ENCODE measurements at places on chromosomes 3 and 15.

DNA sequence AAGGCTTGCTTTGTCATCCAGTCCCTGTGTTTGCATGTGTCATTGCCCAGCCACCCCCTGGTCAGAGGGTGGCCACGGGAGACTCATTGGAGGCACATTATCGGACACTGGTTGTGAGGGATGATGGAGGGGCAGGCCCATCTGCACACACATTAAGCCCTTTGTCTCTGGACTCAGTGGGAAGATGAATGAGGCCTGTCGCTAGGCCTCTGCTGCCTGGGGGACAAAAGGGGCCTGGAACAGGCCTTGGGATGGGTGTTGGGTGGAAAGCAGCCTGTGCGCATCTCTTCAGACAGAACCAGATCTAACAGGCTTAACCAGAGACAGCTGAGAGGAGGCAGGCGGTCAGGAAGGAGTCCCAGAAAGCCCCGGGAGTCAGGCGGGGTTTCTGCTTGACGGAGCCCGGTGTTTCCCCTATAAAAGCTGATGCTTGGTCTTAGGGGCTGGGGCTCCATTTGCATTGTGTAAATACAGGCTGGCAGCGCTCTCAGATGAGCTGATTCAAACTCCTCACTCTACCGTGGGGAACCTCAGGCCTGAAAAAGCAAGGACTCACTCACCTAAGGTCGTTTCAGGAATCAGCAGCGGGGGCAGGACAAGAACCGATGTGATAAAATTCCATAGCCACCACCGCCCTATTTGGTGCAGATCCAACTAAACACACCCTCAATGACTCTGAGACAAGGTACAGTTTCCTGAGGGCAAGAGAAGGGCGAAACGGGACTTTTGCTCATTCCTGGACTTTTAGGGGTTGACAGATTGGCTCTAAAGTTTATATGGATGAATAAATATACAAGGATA is 17.1 kb upstream of the SKIC8 start:
- DNase-seq = no peak

GRCh38 chr3:10521772-10522441 is 16.5 kb upstream of the ATP2B2 start:
- no peak for DNase-seq

GRCh38 chr15:67383899-67384298 is 129.3 kb downstream of the IQCH start:
- no peak for DNase-seq

GRCh38 chr3:133706033-133706432 is 40.2 kb upstream of the TF start:
- no peak for DNase-seq

- DNase-seq = no peak
Measured at GRCh38 chr3:48679411-48680391, 6.0 kb downstream of the NCKIPSD start.

- DNase-seq = no peak
Measured at GRCh38 chr3:118504906-118505305, 529.7 kb downstream of the IGSF11 start.

- DNase-seq = no peak
Measured at GRCh38 chr3:191262650-191263049, 63.6 kb downstream of the OSTN start.

- DNase-seq = no peak
Measured at GRCh38 chr3:172824229-172824628, 73.7 kb downstream of the ECT2 start.

DNA sequence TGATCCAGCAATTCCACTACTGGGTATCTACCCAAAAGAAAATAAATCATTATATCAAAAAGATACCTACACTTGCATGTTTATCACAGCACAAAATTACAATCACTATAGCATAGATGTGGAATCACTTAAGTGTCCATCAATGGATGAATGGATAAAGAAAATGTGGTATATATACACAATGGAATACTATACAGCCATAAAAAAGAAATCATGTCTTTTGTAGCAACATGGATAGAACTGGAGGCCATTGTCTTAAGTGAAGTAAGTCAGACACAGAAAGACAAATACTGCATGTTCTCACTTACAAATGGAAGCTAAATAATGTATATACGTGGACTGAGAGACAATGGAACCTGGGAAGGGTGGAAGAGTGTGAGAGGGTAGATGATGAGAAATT is 28.3 kb upstream of the PFN2 start:
- no peak for DNase-seq

GRCh38 chr3:42114130-42114725 is 23.1 kb downstream of the TRAK1 start:
- DNase-seq = no peak

- DNase-seq = no peak
Measured at GRCh38 chr3:85074003-85074402, 115.2 kb downstream of the CADM2 start.

DNA sequence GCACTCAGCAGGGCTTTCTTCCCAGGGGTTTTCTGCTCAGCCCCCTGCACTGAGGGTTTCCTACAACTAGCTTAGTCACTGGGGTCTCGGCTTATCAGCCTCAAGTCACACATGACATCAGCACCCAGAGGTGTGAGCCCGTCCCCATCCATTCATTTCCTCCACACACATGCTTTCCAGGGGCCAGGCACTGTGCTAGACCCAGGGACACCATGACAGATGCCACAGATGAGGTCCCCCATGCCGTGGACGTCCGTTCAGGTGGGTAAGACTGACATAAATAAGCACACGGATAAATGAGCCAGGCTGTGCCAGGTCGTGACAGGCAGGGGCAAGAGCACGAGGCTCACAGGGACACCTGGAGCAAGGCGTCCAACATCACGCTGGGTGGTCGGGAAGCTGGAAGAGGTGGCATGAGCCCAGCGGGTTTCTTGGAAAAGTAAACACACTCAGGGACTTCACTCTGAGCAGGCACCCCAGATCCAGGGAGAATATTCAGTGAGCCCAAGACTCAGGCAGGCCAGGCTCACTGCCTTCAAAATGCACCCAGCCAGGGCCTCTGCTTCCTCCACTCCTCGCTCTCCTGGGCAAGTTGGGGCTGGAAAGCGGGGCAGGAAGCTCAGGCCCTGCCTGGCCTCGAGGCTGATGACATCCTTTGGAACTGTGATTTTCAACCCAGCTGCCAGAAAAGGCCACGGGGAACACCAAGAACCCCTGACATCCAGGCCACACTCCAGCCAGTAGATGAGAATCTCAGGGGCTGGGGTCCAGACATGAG is 139.3 kb downstream of the CHSY1 start:
- DNase-seq = no peak

DNA sequence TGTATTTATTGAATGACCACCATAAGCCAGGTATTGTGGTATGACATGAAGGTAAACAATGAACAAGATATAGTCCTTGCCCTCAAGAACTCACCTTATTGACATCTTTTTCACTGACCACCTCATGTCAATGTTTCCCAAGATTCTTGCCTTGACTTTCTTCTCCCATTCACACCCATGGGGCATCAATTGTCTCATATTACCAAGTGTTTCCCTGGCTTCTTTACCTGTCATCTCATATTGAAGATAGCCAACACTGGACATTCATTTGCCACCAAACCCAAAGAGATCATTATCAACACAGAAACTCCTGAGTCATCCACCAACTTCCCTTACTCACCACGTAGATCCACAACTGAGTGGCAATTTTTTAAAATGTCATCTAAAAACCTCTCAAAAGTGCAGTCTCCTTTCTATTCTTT is 2.2 kb downstream of the EFHB start:
- no peak for DNase-seq

DNA sequence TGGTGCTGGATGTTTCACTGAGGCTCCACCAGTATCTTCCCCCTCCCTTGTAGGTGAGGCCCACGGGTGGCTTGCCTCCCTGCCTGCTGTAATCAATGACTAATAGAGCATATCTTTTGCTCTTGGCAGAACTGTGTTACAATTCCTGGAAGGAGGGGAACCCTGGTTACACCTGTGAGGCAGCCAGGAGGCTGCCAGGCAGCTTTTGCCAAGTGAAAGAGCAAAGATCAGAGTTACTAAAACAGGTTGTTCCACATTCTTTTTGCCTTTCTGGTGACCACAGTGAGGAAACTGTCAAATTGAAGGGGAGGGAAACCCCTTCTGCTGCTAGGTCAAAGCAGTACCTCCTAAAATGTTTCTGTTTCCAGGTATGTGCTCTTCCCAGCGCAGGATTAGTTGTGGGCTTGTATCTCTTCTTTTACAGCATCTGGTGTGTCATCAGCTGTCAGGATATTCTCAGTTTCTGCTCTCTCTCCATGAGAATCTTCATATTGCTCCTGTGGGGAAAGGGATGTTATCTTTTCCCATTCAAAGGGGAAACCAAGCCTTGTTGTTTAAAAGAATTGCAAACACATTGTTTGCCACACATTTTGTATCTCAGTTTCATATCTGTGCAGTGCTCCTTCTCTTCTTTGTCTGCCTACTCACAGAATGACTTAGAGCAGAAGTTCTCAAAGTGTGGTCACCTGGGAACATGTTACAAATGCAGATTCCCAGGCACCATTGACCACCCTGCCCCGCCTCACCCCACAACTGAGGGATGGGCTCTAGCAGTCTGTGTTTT is 137.4 kb upstream of the UMPS start:
- no peak for DNase-seq

GRCh38 chr15:99726333-99726732 is 6.9 kb downstream of the LYSMD4 start:
- DNase-seq = no peak

GRCh38 chr3:16171825-16172224 is 2.7 kb upstream of the GALNT15 start:
- no peak for DNase-seq

DNA sequence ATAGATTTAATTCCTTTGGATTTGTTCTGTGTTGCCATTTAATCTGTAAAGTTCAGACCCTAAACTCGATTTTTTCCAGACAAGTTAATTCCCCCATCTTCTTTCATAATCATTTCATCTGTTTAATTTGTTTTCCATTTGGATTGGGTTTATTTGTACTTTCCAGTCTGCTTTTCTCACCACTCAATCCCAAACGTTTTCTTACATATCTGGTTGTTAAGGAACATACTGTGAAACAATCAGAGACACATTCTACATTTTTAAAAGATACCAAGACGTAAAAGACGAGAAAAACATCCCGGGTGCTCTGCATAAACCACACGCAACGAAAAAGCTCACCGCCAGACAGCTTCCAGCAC is 13.0 kb upstream of the ONECUT1 start:
- DNase-seq = no peak

DNA sequence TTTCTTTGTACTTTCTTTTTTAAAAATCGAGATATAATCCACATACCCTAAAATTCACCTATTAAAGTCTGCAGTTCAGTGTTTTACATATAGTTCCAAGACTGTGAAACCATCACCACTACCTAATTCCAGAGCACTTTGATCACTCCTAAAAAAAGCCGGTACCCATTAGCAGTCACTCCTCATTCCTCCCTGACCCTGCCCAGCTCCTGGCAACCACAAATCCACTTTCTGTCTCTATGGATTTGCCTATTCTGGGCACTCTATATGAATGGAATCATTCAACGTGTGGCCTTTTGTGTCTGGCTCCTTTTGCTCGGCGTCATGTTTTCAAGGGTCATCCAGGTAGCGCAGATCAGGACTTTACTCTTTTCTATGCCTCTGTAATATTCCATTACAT is 17.3 kb downstream of the TRPM1 start:
- no peak for DNase-seq

DNA sequence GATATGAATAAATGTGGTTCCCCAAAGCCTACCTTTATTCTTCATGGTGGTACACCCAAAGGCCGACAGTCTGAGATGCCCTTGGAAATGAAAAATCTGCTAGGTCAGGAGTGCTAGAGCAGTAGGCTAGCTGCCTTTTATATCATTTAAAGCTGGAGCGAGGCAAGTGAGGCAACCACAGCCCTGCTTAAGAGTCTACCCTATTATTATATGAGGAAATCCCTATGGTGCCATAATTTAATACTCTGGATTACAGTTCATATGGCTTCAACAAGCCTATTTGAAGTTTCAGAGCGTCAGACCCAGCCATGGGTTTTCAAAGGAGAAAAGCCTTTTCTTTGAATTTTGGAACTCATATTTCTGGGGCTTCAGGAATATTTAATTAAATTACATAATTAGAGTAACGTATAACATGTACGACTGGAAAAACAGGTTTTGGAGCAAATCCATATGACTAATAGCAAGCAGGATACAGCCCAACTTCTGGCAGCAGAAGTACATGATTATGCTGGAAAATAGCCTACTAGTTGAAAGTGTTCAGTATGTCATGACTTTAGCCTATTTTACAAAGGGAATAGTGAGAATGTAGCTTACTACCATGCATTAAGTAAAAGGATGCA is 18.0 kb upstream of the SLTM start:
- no peak for DNase-seq

- DNase-seq = no peak
Measured at GRCh38 chr15:93929375-93930094, 301.8 kb upstream of the MCTP2 start.

DNA sequence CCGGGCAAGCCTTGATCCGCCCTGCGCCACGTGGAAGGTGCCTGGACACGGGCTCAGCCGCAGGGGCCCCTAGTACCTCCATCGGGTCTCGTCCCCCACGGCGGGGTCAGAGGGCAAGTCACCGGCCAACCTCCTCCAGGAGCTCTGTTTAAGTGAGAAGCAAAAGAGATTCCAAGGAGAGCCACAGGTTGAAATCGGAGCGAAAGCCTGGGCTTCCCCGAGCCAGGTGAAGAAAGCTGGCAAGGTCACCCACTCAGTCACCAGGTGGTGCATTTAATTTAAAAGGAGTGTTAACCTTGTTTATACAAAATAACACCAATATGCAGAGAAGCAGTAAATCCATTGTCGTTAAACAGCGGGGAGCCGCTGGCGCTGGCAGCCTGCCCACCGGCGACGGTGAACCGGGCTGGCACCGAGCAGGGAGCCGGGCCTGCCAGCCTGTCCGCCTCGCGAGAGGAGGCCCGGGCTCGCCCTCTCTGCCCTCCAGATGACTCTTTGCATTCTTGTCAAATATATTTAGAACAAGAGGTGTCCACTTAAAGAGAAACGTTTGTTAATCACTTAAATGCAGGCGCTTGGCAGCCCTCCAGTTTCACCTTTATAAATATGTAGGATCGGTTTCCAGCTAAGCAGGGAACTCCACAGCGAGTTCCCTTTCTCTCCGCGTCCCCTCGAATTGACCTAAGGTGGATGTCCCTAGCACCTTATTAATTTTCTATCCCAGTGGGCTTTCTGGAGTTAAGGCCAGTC is 277.3 kb upstream of the NR2F2 start:
- no peak for DNase-seq

DNA sequence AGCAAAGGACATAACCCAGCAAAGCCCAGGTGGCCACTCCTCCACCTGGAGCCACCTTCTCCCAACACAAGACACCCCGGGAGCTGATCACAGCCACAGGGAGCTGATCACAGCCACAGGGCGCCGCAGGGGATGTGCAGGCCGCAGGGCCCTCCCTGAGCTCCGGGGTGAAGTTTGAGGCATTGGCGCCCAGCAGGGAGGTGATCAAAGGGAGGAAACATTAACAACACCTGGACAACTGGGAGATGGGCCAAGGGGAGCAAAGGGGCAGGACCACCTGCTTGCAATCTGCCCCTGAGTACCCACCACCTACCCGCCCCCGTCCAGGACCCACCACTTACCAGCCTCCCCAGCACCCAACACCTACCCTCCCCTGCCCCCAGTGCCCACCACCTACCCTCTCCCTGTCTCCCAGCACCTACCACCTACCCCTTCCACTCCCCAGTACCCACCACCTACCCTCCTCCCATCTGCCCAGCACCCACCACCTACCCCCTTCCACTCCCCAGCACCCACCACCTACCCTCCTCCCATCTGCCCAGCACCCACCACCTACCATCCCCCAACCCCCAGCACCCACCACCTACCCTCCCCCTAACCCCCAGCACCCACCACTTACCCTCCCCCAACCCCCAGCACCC is 2.4 kb downstream of the UROC1 start:
- DNase-seq = no peak
